Stimulated activated CD4-positive, alpha-beta T cell treated with anti-CD3 and anti-CD28 coated beads, Interleukin-15, amount 100 ng/mL, for 24 hours (primary cell): ENCODE measurements at places on chromosomes 12 and 14.

DNA sequence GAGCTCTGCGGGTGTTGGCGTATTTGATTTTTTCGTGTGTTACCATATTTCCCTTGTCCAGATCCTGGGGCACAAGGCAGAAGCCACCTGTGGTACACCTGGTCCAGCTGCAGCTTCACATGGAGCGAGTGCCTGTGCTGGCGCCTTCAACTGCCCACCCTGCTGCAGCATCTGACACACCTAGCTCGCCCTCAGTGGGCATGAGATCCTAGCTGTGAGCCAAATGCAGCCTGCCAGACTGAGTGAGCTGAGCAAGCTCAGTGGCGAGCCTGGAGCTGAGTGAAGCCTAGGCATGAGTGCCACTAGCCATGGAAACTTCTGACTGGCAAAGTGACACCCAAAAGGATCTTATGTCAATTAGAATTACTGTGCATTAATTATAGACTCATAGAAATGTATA, 1226.8 kb upstream of the FLRT2 start:
- DNase-seq: no peak

DNA sequence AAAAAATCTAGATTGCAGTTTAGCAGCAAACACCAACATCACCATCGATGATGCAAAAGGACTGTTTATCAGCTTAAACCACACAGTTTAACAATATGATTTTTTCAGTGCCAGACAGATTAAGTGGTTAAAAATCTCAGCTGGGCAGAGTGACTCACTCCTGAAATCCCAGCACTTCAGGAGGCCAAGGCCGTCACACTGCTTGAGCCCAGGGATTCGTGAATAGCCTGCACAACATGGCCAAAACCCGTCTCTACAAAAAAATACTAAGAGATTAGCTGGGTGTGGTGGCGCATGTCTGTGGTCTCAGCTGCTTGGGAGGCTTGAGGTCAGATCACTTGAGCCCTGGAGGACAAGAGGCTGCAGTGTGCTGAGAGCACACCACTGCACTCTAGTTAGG, 8.9 kb downstream of the RSRC2 start:
- no peak for DNase-seq

GRCh38 chr14:34409721-34410120, 52.3 kb downstream of the SPTSSA start:
- no peak for DNase-seq

DNA sequence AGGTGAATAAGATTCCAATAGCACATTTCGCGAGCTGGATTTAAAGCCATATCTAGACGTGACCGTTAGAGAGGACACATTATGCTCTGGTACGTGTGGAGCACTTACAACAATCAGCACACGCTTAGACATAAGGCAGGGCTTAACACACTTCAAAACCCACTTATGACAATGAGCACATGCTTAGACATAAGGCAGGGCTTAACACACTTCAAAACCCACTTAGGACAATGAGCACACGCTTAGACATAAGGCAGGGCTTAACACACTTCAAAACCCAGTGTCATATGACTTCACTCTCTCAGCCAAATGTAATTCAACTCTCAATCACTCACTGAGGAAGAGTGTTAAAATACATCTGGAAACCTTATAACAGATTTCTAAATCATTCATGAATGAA, 11.2 kb upstream of the PLD4 start:
- no peak for DNase-seq

DNA sequence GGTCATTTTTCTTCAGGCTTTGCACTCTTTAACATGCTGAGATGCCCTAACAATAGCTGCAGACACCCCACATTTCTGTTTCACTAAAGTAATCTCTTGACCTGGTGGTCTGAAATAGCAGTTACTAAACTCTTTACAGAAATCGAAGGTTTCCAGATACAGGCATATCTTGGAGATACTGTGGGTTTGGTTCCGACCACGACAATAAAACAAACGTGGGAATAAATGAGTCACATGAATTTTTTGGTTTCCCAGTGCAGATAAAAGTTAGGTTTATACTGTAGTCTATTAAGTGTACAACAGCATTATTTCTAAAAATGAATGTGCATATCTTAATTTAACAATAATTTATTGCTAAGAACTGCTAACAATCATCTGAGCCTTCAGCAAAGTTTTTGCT, 208.7 kb downstream of the EGLN3 start:
- DNase-seq: no peak

DNA sequence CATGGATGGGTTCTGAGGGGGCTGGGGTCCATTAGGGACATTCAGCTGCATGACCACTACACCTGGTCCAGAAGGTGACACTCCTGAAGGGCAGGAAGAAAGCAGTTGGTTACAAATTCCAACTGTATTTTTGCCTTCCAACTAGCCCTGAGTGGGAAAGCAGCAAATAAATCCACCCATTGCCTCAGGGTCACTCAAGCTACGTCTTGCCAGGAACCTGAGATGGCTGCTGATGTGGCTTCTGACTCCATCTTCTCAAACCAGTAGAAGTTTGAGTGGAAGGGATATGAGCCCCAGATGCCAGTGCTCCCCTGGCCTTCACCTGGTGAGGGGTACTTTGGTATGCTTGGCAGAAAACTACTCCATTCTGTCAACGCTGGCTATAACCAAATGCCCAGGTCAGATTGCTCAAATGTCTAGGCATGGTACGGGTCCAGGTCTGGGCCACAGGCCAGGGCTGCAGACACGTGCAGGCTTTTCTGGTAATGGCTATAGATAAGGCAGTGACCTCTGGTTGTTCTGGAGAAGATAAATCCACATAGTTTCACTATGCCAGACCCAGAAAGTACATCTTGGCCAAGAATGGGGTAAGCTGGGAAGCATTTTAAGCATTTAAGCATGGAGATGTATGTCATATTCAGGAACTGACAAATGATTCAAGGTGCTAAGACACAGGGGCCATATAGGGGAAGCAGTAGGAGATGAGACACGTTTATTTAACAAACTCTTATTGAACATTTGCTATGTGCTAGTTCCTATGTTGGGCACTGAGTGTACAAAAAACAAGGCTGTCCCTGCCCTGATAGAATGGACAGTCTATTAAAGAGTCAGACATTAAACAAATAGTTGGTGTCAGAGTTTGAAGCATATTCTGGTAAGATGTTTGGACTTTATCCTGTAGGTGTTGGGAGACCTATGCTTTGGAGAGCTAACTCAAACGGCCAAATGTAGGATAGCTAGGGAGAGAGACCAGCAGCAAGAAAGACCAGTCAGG, 8.3 kb upstream of the STAC3 start:
- no peak for DNase-seq

GRCh38 chr12:10016881-10017280, 6.5 kb downstream of the CLEC12B start:
- no peak for DNase-seq

DNA sequence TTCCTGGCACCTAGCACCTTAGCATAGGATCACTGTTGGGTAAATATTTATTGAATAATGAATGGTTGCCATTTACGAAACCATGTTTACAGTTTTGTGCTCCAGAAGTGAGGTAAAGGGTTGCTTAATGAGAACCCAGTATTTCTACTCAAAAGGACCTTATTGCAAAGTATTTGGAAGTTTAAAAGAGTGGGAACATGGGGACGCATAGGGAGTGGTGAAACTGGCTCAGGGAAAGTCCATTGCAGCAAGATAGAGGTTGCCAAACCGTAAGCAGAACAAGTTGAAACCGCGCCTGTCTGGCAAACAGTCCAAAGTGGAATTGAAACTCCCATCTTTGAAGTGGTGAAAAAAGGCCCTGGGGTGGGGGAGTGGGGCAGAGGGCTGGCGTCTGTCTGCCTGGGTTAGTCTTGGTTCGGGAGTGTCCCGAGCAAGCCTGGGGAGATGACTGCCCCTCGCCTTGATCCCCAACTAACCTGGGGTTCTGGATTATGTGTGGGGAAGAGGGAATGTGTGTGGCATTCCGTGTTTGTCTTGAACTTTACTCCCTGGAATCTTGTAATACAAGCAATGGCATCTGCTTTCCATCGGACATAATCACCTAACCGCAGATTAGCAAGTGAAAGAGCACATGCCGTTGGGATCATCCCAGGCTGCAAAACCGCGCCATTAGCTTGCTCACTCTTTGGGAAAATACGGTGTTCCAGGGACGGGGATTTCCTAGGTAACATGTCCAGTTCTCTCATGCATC, 7.2 kb downstream of the ALDH2 start:
- no peak for DNase-seq

GRCh38 chr12:98757455-98757854, 112.4 kb downstream of the APAF1 start:
- DNase-seq: no peak

DNA sequence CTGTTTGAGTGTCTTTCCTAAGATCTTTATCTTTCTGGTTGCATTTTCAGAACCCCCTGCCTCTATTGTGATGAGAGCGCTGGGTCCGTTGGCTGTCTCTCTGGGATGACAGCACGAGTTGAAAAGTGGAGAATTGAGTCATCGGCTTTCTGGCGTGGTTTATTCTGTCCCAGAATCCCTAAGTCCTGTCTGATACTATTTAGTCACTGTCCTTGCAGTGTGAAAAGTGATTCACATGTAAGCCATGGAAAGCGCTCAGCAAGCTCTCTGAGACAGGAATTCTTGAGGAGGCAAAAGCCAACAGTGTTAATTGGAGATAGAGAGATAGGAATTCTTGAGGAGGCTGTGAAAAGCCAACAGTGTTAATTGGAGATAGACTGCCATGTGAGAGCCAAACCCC, 121.7 kb downstream of the CHST11 start:
- peak; percentile 62 for DNase-seq

GRCh38 chr14:90819734-90820393, 3.6 kb upstream of the TTC7B start:
- no peak for DNase-seq

DNA sequence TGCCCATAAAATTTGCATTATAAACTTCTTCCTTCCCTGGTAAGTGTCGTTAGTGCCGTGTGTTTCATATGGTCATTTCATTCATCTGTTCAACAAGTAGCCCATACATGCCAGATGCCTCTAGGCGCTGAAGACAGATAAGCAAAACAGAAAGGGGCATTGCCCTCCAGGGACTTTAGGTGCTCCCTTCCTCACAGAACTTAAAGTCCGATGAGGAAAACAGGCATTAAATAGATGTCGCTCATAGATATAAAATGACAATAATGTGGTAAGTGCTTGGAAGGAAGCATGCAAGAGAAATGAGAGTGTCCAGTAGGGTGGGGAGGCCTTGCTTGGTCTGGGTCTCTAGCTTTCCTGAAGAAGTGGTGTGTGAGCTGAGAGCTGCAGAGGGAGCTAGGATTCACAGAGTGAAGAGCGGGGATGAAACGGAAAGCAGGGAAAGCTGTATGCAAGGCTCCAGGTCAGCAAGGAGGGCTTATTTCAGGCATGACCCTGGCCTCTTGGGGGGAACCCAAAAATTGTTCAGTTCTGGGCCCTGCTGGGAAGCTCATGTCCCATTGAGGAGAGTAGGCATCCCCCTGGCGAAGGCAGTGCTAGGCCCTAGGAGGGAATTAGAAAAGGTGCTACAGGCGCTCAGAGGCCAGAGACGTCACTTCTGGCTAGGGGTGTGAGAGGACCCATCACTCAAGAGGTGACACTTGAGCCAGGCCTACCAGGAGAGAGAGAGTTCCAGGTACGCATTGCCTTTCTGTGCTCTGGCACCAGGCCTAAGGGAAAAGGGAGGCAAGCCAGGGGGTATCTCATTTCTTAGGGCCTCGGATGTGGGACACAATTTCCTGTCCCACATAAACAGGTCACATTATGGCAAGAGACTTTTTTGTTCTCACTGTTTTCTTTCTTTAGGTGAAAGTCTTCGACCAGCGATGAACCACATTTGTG, 11.9 kb downstream of the UBE3B start:
- DNase-seq: no peak

DNA sequence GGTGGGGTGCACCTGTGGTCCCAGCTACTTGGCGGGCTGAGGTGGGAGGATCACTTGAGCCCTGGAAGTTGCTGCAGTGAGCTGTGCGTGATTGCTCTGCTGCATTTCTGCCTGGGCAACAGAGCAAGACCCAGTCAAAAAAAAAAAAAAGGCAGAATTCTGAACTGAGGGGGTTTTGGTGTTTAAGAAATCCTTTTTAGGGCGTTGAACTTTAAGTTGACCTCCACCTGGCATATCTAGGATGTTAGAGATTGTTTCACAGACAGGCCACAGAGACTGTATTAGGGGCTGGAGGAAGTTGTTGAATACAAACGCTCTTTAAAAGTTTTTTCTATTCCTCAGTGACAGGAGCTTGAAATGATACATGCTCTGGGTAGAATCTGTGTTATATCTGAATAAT, 60.5 kb downstream of the FBXW8 start:
- DNase-seq: no peak

DNA sequence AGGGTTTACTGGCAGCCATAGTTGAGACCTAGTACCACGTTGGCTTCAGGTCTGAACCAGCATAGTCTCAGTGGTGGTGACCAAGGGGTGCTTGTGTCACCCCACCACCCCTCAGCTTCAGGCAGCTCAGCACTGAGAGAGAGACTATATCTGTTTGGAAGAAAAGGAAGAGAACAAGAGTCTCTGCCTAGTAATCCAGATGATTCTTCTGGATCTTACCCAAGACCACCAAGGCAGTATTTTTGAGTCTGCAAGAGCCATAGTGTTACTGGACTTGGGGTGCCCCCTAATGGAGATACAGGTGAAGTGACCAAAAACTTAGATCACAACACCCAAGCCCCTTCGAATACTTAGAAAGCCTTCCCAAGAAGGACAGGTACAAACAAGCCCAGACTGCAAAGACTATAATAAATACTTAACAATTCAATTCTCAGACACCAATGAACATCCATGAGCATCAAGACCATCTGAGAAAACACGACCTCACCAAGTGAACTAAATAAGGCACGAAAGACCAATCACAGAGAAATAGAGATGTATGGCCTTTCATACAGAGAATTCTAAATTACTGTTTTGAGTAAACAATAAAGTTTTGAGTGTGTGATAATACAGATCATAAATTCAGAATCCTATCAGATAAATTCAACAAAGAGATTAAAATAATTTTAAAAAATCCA, 107.0 kb downstream of the HELB start:
- peak; percentile 42 for DNase-seq

DNA sequence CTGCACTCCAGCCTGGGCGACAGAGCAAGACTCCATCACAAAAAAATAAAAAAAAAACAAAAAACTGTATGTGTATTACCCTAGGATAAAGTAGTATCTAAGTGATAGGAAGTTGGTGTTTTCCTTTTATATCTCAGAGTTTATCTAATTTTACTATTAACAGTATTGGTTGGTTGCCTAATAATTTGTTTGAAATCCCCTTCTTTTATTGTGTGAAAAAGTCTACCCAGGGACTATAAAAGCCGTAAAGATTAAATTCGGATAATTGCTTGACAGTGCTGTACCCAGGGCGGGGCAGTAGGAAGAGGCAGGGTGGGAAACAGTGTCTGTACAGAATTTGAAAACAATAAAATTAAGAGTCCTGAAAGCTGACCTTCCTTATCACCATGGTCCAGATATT, 78.4 kb downstream of the RASSF8 start:
- DNase-seq: no peak
